Brain (organoid and tissue), 16 donors: ENCODE measurements at places on chromosomes 12 and 14.

DNA sequence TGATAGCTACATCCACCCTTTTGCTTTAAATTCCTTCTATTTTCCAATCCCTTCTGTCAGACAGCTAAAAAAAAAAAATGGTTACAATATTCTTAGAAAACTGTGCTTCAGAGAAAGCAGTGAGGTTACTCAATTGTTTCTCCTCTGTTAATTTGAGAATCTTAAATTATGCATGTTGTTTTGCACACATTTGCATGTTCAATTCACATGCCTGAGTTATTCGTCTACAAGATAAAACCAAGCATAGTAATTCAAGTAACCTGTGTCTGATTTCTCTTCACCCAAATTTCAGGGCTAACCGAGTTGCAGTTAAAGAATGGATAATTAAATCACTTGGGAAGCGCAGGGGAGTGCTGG lies 81.0 kb upstream of the MED13L start:
- DNase-seq = no peak

DNA sequence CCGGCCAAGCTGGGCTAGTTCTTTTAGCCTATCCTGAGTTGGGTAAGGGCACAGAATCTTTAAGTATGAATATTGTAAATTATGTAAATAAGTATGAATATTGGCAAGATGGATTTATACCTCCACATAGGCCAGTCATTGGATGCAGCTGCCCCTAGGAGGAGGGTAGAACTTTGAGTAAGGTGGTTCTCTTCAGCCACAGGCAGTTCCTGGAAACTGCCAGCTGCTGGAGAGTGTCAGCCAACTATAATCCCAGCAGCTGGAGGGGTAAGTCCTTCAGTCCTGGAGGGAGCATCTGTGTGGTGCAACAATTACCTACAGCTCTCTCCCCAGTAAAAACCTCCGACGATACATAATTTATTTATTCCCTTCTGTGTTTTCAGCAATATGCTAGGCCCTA lies 65.8 kb upstream of the TMPO start:
- no peak for DNase-seq

GRCh38 chr14:24430143-24430681 lies 458 bp downstream of the KHNYN start:
- DNase-seq = no peak

- DNase-seq = no peak
Measured at GRCh38 chr12:56683-57346, 9.8 kb upstream of the IQSEC3 start.

DNA sequence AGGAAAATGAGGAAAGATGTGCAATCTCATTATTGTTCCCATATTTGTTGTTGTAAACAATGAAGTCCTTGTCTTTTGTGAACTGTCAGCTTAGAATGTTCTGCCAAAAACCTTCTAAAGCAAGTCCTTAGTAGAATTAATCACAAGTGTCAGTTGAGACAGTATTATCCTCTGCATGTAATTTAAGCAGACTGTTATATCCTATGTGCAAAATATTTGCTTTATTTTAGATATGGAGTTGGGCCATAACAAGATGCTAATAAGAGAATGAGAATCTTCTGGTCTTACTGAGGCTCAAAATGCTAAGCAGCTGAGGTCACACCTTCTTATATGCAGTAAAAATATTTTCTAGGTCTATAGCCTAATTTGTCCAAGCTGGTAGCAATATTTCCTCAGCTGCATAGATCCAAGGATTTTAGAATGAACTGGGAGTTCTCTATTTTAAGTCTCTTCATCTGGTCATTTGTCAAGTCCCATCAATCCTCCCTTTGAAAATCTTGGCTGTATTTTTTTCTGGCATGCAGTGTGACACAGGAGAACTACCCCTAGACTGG lies 222.3 kb upstream of the NAV3 start:
- no peak for DNase-seq

GRCh38 chr12:109912855-109913321 lies 12.8 kb downstream of the TCHP start:
- no peak for DNase-seq

GRCh38 chr12:115481141-115481540 lies 796.4 kb downstream of the MED13L start:
- DNase-seq = no peak

- DNase-seq = no peak
Measured at GRCh38 chr12:94025756-94026155, 122.6 kb upstream of the PLXNC1 start.

- no peak for DNase-seq
Measured at GRCh38 chr14:24858052-24858451, 191.9 kb downstream of the STXBP6 start.

DNA sequence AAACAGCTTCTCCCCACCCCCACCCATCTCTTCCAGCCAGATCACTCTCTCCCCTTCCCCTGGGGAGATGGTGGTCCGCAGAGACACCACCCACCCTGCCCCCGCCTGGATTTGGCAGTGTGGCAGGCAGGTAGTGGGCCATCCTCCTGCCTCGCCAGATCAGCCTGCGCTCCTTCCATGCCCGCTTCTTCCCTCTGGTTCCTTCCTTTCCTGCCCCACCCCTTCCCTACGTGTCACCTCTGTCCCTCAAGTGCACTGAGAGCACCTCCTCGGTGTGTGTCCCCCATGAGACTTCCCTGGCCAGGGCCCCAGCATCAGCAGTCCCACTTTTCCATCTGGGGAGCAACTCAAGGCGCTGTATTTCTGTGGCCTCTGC lies 632 bp downstream of the NYNRIN start:
- DNase-seq = peak; percentile 19

DNA sequence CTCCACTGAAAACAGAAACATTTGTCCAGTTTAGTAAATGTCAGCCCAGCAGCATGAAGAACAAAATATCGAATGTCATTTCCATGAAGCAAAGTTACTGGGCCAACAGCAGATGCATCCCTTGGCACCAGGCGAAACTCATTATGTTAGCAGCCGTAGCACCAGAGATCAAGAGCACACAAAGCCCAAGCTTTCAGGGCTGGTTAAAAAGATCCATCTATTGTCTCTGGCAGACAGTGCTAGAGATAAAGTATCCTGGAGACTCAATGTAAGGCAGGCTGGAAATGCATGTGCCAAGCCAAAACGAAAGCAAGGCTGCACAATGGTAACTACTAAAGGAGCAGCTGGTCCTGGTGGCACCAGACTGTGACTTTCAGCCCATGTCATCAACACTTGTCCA lies 120.3 kb upstream of the PLEKHG7 start:
- DNase-seq = peak; percentile 94

DNA sequence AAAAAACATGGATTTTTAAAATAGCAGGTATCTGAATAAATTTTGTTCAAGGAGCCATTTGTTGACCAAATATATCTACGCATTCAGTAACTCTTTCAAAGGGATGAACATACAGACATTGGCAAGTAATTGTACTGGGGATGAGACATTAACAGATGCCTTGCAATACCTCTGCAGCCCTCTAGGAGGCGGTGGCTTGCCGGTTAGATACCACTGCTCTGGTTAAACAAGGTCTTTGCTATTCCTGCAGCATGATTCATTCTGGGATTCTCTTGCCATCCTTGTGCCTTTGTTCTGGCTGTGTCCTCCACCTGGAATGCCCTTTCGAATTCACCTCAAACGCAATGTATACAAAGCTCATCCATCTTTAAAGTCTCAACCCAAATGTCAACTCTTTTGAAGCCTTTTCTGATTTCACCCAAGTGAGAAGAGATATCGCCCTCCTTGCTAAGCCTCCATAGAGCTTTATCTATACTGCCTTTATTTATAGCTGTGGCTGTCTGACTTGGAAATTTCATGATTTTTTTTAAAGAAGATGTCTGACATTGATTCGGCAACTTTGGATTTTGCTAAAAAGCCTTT lies 131.0 kb upstream of the SRRM4 start:
- no peak for DNase-seq

- DNase-seq = no peak
Measured at GRCh38 chr12:50082644-50083043, 2.5 kb upstream of the SMARCD1 start.

GRCh38 chr14:22838631-22839041 lies 2.3 kb downstream of the MMP14 start:
- DNase-seq = no peak

GRCh38 chr14:75822522-75823141 lies 159.2 kb downstream of the TGFB3 start:
- DNase-seq = no peak

DNA sequence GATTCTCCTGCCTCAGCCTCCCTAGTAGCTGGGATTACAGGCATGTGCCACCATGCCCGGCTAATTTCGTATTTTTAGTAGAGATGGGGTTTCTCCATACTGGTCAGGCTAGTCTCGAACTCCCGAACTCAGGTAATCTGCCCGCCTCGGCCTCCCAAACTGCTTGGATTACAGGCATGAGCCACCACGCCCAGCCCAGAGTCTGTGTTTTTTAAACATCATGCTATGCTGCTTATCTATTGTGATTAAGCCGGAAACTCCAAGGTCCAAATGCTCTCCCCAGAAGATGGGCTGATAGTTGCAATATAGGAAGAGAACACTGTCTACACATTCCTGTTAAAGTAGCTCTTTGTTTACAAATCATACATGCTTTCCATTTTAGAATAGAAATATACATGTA lies 30.5 kb upstream of the MAX start:
- DNase-seq = no peak

DNA sequence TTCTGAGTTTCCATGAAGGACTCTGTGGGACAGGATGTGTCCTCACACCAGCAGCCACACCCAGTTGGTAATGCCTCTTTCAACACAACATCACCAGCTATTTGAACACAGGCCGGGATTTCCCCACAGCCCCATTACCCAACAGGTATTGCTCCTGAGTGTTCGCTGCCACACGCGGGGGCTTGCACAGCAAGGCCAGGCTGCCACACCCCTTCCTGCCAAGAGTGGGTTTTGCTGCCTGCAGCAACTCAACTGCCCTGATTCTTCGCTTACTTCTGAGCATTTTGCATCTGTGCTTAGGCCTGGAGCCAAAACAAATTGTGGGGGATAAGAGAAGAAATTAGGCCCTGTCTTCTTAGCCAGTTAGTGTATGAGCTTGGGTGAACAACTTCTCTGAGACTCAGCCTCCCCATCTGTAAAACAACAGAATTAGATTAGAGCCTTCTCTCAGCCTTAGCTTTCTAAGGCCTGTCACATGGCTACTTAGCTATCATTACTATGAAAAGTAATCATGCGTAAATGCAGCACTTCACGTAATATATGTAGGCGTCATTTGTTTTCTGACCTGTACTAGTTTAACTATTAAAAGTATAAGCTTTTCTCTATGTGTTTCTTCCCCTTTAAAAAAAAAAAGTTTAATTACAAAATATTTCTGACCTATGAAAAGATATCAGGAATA lies 20.0 kb downstream of the CKAP4 start:
- DNase-seq = no peak

- no peak for DNase-seq
Measured at GRCh38 chr12:101498252-101498651, 23.1 kb downstream of the SPIC start.

DNA sequence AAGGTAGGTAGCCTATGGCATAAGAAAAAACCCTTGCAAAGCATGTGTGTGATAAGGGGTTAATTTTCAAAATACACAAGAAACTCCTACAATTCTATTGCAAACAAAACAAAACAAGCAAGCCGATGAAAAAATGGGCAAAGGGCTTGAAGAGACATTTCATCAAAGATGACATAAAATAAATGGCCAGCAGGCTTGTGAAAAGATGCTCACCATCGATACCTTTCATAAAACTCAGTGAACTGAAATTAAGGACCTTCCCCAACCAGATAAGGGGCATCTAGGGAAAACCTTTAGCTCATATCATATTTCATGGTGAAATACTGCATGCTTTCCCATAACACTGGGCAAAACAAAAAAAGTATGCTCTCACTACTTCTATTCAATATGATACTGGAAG lies 131.2 kb downstream of the PPM1H start:
- no peak for DNase-seq

DNA sequence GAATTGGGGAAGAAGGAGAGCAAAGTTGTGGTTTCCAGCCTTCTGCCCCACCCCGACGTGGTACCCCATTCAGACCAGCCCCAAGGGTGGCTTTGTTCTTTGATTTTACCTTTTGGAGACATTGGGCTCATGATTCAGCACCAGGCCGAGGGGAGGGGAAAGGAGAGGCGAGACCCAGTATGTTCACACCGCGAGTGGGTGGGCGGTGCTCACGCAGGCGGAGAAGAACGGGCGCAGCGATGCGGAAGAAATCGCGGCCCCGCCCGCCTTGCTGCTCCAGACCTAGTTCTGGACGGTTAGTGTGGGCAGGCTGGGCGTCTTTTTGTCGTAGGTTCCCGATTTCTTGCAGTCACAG lies 963 bp downstream of the ATL1 start:
- DNase-seq = peak; percentile 94

GRCh38 chr12:104788840-104789271 lies 169.2 kb downstream of the SLC41A2 start:
- no peak for DNase-seq

GRCh38 chr12:97556302-97556779 lies 93.7 kb downstream of the RMST start:
- peak; percentile 51 for DNase-seq

DNA sequence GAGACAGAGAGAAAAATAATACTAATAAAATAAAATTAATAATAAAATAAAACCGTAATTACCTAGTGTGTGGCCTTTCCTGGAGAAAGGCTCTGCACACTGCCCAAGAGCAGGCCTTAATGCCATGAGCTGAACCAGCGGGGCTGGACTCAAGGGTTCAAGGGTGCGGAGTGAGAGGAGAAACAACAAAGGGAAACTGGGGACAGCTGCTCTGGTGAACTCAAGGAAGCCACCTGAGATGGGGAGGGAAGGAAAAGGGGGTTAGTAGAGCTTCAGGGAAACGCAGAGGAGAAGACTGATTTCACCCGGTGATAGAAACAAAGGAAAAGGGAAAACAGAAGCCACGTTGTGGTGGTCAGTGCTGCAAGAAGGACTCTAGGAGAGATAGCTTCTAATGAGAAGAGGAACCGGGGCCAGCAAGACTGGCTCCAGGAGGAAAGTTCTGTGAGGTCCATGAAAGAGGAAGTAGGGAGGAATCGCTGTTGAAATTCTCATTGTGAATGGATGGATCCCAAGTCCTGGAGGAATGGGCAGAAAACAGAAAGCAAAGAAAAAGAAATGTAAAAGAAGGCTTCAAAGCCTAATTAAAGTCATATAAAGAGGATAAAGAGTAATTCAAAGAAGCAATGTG lies 48.3 kb upstream of the BCL2L14 start:
- DNase-seq = no peak

GRCh38 chr12:12612358-12612757 lies 682 bp downstream of the CREBL2 start:
- DNase-seq = peak; percentile 46
